ENCODE measurements at places on chromosomes 5 and 9.

DNA sequence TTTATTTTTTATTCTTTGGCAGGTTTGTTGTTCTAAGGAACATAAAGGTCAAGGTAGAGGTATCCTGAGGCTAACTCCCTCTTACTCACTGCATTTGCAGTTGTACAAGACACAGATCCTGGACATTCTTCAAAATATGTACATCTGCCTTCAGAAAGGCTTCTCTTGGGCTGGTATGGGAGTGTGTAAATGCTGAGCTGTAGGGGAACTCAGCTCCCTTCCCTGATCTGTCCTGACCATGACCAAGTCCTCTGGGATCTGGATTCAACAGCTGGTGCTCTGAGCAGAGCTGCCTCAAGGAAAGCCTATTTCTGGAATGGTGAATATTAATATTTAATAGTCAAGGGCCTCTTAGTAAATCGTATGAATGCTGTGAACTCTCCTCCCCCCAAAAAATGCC, 117.4 kb downstream of the PRKACG start:
- no peak for DNase-seq

DNA sequence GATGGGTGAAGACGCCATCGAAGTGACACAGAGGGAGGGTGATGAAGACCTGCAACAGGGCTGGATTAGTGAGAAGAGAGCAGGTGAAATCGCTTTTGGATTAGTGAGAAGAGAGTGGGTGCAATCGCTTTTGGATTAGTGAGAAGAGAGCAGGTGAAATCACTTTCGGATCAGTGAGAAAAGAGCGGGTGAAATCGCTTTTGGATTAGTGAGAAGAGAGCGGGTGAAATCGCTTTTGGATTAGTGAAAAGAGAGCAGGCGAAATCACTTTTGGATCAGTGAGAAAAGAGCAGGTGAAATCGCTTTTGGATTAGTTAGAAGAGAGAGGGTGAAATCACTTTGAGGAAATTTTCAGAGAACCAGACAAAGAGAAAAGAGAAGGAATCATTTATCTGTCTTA, 67.2 kb upstream of the TRIO start:
- no peak for DNase-seq

- DNase-seq: no peak
Observed at GRCh38 chr5:167030500-167031120, 1260.8 kb upstream of the WWC1 start.

DNA sequence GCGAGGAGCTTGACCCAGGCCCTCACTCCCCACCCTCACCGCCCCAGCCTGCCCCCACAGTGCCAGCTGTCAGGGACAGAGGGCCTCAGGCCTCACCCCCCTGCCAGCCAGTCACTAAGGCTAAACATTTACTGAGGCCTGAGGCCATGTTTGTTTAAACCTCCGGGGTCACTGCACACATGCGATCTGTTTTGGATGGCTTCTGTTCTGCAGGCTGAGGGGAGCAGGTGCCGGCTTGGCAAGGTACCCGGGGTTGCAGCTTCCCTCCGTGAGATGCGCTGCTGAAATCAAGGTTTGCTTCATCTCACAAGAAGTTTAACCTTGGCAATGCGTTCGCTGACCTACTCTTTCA, 103.3 kb upstream of the BOD1 start:
- DNase-seq: no peak

DNA sequence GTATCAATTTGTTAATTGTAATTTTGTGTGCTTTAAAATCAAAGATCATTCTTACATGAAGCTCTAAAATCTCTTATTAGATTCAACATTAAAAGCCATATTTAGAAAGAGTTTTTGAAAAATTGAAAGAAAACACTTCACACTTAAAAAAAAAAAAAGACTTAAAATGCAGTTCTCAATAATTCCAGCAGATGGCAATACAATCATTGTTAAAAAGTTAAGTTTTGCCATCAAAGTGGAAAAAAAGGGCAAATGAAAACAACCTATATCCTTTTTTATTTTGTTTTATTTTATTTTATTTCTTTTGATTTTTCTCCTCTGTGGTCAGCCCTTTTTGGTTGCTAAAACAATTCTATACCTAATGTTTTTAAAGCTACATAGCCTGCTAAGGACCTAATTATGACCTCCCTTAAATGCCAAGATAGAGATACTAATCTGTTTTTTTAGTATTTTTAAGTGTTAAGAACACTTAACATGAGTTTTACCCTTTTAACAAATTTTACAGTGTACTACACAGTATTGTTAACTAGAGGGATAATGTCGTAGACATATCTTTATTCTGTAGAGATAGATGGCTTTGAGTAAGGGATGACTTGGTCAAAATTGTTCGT, 154.2 kb upstream of the DAB2 start:
- DNase-seq: no peak

DNA sequence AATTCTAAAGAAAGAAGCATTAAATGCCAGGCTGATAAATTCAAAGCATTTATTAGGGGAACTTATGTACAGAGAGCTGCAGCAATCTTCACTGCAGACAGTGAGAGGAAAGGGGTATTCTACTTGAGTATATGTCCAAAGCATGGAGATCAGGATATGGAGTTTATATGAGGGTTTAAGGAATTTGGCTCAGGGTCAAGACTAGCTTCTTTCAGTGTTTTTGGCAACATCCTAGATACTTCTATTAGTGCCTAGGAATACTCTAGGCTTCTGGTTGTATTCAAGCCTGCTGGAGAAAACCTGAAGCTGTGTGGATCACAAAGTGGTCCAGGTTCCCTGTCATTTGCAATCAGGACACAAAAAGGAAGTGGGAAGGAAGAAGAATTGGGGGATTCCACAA, 194.6 kb downstream of the CETN3 start:
- DNase-seq: no peak

GRCh38 chr5:68269820-68270219, 54.3 kb downstream of the PIK3R1 start:
- no peak for DNase-seq

GRCh38 chr5:157269165-157269671, 3.3 kb downstream of the CYFIP2 start:
- no peak for DNase-seq

DNA sequence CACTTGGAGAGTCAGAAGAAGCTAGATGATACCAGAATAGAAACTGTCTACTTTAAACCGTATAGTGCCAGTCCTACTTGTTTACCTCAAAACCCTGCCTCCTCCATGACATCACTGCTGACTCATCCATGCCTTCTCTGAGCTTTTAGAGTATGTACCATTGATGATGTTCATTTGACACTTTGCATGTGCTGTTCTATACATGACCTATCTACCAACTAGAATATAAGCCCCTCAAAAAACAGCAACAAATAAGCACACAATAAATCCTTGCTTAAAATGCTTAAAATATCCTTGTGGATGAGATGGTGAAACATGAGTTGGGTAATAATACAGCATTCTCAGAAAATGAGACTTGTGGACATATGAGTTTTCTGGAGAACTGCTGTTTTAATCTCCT, 2.6 kb downstream of the CTNNAL1 start:
- no peak for DNase-seq

GRCh38 chr5:43221502-43221901, 29.5 kb downstream of the NIM1K start:
- DNase-seq: no peak

DNA sequence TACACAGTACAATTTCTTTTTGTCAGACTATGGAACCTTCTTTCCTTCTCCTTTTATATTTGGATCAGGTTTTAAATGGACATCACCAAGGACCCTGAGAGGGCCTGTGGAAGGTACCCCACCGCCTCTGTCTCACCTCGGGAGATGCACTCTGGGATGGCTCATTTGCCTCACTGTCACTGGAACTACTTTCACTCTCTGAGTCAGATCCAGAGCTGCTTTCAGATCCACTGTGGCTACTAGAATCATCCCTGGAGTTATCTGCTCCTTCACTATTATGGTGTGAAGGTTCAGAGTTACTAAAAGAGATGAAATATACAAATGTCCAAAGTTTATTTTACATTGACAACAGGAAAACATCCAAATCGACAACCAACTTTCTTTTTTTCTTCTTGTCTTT, 24.6 kb downstream of the LEAP2 start:
- no peak for DNase-seq

DNA sequence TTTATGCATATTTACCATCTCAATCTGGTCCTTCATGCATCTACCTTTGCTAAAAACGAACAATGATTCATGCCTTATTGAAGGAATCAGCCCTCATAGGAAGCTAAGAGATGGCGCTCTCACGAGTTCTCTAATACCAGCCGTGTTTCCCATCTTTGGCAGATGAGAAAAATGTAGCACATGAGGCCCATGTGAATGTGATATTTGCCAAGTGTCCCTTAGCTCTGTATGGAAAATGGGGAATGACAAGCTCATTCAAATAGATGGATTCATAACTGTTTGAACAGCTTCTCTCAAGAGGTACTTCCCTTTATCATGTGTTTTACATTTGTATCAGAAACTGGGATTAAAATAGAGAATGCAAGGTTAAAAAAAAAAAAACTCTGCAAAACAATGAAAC, 66.1 kb downstream of the TTC39B start:
- DNase-seq: no peak

DNA sequence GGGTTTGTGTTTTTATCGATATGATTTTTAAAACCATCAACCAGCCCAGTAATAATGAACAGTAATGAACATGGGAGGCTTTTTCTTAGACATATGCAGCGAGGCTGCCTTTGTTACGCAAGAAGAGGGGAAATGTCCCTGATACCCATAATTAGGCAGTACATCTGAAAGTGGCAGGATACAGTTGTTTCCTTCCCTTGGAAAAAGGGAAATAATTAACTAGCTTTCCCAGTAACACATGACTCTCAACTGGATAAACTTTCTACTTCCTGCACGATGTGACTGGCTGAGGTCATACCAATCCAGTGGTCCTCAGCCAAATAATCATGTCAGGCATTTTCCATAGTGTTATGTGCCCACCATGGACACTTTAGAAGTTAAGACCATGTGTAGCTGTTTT, 431.6 kb upstream of the C9orf72 start:
- DNase-seq: no peak

- DNase-seq: peak; percentile 3
Observed at GRCh38 chr5:172770374-172770674, 671 bp downstream of the DUSP1 start.

DNA sequence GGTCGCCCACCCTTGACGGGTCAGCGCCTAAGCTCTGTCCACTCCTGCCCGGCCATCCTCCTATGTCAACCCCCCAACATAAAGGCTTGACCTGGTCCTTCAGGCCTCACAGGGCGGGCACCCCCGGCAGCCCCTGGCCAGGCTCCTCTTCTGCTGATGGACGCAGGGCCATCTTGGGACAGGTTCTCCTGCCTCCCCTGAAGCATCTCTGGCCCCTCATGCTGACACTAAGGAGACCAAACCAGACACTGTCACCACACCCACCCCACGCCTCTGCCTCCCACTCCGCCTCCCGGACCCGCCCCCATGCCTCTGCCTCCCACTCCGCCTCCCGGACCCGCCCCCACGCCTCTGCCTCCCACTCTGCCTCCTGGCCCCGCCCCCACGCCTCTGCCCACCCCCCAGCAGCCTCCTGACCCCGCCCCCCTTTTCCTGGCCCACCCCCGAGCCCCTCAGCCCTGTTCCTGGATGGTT, 6.8 kb downstream of the OBP2A start:
- DNase-seq: no peak

- no peak for DNase-seq
Observed at GRCh38 chr5:63959177-63959982, 2.9 kb downstream of the HTR1A start.

- no peak for DNase-seq
Observed at GRCh38 chr9:113261917-113262671, 13.3 kb downstream of the CDC26 start.

- no peak for DNase-seq
Observed at GRCh38 chr9:17293685-17294084, 158.8 kb downstream of the CNTLN start.

DNA sequence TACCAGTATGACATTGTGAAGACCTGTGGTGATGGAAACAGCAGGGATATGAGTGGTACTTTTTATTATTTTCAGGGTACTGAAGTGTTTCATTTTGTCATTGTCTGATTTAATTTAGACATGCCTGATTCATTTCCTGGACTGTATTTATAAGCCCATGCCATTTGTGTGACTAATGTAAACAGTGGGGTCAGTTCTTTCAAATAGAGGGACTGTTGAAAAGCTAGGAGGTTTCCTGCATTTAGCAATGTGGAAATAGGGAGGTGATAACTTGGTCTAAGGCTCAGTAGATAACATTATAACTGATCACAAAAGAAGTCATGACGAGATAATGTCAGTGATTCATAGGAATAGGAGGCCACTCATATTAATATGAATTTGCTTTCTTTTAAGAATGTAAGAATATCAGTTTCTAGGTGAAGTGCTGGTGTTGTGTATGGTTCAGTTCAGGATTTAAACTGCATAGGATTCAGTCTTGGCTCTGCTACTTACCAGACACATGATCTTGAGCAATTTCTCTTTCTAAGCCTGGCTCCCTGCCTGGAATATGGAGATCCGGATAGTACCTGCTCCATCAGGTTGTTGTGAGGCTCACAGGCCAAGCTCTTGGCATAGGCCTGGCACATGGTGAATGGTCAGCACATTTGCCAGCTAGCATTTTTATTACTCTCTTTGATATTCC, 7.5 kb downstream of the RASGRF2 start:
- DNase-seq: no peak

DNA sequence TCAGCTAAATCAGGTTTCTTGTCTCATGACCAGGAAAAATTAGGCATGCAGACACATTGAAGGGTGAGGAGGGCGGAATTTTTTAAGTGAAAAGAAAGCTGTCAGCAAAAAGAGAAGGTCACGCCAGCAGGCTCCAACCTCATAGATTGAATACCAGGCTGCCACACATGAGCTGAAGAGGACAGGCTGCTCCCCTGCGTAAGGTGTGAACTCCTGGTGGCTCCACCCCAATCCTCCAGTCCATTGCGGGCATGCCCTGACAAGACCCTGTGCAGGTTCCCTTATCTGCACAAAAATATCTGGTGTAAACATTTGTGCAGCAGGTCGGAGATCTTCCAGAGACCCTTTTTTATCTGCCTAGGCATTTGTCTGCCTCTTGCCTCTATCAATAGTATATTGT, 22.9 kb upstream of the TEX10 start:
- DNase-seq: no peak

GRCh38 chr9:2243666-2244555, 228.8 kb downstream of the SMARCA2 start:
- DNase-seq: no peak

GRCh38 chr9:15927161-15927560, 374.3 kb downstream of the CCDC171 start:
- no peak for DNase-seq

GRCh38 chr5:145965804-145966203, 29.4 kb downstream of the SH3RF2 start:
- no peak for DNase-seq

- no peak for DNase-seq
Observed at GRCh38 chr5:89246252-89246651, 363.3 kb upstream of the MEF2C start.

GRCh38 chr5:81315336-81315735, 13.9 kb downstream of the ZCCHC9 start:
- no peak for DNase-seq

DNA sequence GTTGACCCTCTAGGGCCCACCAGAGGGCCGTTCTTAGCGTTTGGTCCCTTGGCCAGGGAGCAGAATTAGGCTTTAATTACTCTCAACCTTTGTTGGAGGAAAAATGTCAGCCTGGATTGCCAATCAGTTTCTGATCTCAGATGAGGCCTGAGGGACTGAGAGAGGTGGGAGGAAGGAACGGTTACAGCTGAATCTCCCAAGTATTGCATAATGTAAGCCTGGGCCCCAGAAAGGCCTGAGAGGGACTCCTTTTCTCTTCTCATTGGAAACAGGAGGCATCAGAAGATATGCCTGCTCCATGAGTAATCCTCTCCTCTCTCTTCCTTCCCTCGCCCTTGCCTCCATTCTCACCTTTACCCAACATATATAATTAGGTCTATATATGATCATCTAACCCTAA, 105.7 kb downstream of the INSYN2B start:
- DNase-seq: no peak

GRCh38 chr5:43017428-43017815, 22.7 kb downstream of the ANXA2R start:
- no peak for DNase-seq
